T-helper 22 cell (primary cell): ENCODE measurements at places on chromosomes 4 and X.

DNA sequence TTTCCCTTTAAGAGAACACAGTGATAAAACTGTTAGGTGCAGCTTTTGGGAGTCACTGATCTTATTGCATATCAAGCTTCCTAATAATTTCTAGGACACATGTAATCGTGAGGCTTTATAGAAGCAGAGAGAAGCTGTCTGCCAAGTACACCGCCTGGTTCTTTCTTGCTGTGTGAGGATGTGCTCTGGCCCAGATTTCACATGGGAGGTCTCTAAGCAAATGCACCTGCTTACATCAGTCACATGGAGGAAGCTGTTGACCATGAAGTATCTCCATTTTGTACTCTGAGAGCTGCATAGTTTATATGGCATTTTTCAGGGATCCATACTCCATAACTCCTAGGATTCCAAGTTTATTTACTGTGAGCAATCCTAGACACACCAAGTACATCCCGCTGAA lies 37.1 kb downstream of the RGS12 start:
- no peak for DNase-seq

- no peak for DNase-seq
These were observed 291.3 kb downstream of the GUCY2F start for GRCh38 chrX:109190542-109190941.

DNA sequence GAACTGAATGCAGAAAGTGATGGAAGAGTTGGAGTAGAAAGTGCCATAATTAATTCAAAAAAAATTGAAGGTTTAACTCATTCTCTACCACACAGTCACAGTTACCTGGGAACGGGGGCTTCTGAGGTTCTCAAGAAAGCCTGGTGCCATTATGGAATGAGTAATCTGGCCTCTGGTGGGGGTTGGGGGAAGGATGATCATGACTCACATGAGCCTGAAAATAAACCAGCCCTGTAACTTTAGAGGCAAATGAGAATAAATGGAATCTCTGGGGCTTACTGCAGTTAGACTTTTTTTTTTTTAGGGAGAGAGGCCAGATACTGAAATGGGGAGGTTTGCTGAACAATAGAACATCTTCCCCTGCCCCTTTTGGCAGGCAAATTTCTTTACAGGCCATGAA lies 55.3 kb downstream of the SOD3 start:
- no peak for DNase-seq

GRCh38 chr4:8745005-8745790 lies 126.4 kb downstream of the HMX1 start:
- DNase-seq: no peak

DNA sequence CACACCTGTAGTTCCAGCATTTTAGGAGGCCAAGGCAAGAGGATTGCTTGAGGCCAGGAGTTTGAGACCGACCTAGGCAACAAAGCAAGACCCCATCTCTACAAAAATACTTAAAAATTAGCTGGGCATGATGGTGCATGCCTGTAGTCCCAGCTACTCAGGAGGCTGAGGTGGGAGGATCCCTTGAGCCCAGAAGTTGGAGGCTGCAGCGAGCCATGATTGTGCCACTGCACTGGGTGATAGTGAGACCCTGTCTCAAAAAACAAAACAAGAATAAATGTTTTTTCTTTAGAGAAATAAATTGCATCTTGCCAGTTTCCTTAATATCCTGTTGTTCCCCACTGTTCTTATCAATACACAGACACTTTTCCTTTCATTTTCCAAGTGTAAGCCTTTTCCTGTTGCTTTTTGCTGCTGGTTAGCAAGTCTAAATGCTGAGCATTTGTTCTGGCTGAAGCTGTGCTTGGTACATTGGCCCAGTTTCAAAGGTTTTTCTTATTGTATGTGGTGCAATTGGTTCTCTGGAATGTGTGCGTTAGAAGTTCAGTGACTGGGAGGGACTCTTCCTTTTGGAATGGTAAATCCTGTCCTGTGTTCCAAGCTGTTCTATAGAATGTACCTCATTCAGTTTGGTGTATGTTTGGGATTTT lies 98.2 kb downstream of the AFF1 start:
- no peak for DNase-seq

DNA sequence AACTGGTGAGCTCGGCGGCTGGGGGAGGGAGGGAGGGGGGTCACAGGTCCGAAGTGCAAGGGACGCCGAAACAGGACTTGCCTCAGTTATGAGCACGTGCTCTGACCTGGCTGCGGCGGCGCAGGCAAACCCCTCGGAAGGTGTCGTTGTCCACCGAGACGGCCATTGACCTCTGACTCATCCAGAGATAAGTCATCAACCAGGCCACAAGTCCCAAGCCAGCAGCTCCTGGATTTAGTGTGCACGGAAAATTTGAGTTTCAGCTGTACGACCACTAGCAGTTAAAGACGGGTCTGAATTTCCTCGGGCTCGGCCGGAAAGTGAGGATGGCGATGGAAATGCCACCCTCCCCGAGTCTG lies 674 bp downstream of the SH3D19 start:
- no peak for DNase-seq

GRCh38 chr4:38804654-38805295 lies at the start of gene TLR1:
Gene TLR1 (minus strand): TSS chr4:38804791. CDS start chr4:38798831, 5,960 bp downstream.
- DNase-seq: no peak

- DNase-seq: no peak
These were observed 9.8 kb downstream of the AKAP17A start for GRCh38 chrX:1601051-1601767.

- DNase-seq: no peak
These were observed 49.4 kb downstream of the NSG1 start for GRCh38 chr4:4436244-4436823.
